ENCODE measurements at places on chromosomes 7 and 10.

DNA sequence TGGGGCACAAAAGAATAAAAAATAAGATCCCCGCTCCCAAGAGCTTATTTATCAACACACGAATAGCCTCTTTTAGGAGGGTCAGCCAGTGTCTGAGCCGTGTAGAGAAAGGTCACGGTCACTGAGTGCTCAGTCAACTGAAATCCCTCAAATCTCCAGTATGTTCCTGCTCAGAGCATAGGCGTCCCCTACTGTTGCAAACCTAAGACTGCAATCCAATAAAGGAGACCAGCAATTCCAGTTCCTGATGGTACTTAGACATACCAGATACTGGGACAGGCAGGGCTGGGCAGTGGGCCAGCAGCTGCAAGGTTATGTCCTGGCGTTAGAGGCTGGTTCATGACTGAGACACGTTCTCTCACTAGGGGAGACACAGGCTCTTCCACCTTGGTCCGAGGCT, 93.6 kb downstream of the CACNB2 start:
- DNase-seq, result no peak

DNA sequence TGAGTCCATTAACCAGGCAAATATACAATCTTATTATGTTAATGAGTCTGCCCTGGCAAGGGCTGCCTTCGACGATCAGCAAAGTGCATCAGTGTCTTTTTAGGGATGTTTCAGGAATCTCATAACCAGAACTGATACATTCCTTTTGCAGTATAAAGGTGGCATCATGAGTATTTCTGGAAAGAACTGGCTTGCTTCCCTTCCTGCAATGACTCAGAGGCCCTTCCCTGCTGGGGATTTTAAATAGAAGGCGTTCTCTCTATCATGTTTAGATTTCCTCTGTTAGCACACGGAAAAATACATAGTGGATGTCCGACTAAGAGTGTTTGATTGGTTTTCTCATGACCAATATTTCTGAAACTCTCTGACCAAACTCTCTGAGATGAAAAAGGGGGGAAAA, 1.8 kb downstream of the NPS start:
- DNase-seq, result no peak

DNA sequence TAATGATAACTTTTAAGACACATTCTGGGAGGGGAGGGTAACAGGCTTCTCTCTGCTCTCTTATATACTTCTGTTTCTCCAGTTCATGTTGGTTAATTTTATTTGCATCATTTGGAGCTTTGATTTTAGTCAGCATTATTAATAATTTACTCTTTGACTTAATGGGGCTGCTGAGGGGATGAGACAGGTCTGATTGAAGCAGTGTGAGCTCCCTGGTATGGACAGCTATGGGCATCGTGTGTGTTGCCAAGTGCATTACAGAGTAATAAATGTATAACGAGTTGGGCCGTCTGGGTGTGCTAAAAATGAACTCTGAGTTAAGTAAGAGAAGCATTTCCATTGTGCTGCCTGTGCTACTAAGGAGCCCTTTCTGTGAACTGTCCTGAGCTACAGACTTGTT, 31.7 kb upstream of the IKZF1 start:
- no peak for DNase-seq

DNA sequence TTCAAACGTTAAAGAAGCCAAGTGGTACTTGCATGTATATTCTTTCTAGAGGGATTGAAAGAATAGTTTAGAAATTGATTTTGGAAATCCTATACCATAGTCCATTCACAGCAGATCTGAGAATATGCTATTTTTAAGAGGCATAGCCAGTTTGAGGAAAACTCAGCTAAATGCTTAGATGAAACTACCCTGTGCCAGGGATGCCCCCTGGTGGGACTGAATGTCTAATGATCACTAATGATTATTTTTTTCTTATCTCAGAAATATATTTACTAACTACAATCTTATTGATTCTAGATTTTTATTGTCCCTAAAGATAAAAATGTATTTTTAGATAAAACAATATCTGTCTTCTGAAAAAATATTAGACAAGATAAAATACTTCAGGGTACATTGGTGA, 844.9 kb upstream of the PHF14 start:
- DNase-seq, result no peak

DNA sequence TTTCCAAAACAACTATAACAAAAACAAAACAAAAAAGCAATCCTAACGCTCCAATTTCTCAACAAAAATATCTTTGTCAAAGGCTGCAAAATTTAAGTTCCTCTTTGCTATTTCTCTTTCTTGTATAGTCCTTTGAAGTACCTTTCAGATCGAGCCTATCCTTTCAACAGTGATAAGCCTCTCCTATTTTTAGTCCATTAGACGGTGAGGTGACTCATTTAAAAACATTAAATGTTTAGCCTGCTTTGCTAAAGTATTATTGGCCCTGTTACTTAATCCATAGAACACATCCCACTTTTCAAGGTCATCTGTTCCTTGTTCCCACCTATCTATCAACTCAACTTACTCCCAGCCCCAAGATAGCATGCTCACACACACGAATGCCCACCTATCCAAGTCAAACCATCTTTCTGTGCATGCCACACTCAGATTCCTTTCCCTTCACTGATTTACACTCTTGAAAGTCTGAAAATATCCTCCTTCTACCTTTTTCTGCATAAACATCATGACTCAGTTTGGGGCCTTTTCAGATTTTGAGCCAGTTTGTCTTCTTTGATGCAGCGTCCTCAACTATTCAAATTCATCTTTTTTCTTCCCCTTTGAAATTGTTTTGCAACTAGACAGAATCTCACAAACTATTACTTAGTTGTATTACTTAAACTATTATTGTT, 224.9 kb upstream of the TMEM229A start:
- no peak for DNase-seq

- no peak for DNase-seq
These were observed 29.4 kb downstream of the AKR1B1 start for GRCh38 chr7:134429481-134429880.

- DNase-seq, result no peak
These were observed 47.9 kb upstream of the DOCK1 start for GRCh38 chr10:126857178-126857806.

DNA sequence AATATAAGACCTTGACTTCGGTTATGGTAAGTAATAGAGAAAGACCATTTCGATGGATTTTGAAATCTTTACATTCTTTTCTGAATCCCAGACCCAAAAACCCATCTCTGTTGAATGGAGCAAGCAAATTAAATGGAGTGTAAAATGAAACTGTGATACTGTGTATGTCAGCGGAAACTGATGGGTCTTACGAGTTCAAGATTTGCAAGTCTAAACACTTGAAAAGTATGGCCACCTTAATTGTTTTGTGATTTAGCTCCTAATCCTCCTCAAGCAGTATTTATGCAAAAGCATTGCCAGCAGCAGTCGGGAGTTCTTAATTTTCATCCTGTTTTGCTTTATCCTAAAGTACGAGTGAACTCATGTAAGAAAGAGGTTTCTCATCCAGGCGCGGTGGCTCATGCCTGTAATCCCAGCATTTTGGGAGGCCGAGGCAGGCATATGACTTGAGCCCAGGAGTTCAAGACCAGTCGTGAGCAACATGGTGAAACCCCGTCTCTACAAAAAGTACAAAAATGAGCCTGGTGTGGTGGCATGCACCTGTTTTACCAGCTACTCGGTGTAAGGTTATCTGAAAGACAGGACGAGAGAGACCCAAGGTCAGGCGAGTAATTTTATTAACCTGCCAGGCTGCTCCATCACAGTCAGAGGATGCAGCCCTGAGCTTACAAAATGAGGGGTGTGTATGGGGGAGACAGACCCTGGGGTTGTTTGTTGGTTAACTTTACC, 5.8 kb upstream of the DHTKD1 start:
- DNase-seq, result no peak

DNA sequence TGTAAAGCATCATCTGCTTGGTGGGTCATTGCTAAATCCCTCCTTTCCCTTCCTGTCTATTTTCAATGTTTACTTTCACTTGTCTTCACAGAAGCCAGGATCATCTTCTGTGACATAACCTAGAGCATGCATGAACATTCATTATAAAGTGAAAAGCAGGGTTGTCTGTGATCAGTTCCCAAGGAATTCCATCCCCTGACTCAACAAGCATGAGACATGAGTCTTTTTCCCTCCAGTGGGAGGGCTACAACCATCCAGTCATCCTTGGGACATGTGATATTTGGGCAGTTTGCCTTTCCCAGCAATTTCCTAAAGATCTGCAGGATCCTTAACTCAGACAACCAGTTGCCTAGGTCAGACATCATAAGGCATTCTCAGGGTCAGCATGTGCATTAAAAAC, 166.3 kb upstream of the TMEM196 start:
- DNase-seq, result no peak

DNA sequence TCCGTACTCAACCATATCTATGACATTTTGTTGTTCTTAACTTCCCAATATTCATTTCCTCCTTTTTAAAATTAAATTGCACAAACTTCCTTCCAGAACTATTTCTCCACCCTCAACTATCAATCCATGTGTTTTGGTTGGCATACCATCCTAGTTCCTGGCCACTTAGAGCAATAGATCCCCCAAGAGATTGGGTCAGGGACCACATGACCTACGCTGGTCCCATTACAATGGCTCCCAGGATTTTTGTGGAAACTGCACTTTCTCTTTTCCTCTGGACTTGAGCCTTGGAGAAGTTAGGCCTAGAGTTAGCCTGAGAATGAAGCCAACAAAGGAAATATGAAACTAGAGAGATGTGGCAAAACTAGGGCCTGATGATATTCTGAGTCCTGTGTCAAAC, 55.7 kb upstream of the CASD1 start:
- DNase-seq, result no peak

DNA sequence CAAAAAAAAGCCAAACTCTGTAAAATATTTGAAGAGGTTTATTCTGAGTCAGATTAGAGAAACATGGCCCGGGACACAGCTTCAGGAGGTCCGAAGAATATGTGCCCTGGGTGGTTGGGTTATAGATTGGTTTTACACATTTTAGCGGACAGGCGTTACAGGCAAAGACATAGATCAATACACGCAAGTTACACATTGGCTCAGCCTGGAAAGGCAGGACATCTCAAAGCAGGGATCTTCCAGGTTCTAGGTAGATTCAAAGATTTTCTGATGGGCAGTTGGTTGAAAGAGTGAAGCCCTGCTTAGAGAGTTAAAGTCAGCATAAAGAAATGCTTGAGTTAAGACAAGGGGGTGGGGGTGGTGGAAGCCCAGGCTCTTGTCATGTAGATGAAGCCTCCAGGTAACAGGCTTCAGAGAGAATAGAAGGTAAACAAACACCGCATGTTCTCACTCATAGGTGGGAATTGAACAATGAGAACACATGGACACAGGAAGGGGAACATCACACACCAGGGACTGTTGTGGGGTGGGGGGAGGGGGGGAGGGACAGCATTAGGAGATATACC, 464.3 kb upstream of the ADARB2 start:
- DNase-seq, result no peak

GRCh38 chr10:74825371-74826141, 844 bp upstream of the KAT6B start:
- peak; percentile 3 for DNase-seq

DNA sequence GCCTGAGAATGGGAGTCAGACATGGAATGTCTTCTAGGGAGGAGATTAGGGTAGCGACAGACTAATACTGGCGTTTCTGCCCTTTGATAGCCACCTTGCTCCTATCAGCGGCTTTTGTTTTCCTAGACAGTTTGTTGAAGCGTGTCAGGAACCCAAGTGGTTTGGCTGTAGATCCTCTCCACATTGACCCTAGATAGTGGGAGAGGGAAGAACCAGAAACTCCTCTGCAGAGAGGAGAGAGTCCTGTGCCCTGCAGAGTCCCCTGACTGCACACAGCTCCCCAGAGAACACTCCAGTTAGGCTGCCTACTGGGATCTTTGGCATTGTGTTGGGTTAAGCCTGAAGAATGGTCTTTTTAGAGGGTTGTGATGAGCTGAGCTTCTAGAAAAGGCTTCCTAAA, 2.4 kb downstream of the MEPCE start:
- no peak for DNase-seq

DNA sequence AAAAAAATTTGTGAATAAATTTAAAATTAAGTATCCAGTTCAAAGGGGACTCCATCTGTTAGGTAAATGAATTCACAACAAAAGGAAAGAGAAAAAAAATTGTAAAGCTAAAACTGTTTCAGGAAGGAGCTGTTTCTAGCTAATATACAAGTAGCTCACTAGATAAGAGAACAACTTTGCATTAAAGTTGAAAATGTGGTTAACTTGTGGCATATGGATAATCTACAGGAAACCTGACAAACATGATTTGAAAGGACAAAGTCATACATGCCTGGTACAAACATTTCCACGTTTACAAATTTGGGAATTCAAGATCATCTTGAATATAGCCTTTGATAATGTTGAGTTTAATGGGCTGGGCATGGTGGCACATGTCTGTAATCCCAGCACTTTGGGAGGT, 8.9 kb downstream of the NT5C3A start:
- DNase-seq, result no peak

DNA sequence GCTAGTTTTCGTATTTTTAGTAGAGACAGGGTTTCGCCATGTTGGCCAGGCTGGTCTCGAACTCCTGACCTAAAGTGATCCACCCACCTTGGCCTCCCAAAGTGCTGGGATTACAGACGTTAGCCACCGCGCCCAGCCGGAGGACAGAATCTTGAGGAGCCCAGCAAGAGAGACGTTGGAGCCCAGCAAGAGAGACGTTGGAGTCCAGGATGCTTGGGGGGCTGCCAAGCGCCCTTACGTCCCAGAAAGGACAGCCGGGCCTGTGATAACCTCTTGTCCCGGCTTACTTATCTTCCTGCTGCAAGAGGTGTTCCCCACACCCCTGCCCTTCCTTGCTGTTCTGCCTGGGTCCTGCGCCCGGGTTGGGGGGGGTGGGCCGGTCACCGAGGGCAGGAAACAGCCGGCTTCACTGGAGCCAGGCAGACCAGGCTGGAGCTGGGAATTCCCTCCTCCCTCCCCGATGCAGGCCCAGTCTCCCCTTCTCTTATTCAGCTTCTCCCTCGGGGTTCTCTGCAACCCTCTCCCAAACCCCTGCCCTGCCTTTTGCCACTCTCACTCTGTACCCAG, 1.9 kb upstream of the EPHB4 start:
- no peak for DNase-seq

- no peak for DNase-seq
These were observed 2.0 kb upstream of the SFTPA1 start for GRCh38 chr10:79608505-79609375.

- no peak for DNase-seq
These were observed 21.6 kb upstream of the ASL start for GRCh38 chr7:66054063-66054462.

GRCh38 chr7:55272328-55272727, 92.8 kb upstream of the LANCL2 start:
- DNase-seq, result no peak

- no peak for DNase-seq
These were observed 12.3 kb downstream of the DDC start for GRCh38 chr7:50552921-50553320.

GRCh38 chr10:31644931-31645633, 283.5 kb downstream of the ARHGAP12 start:
- DNase-seq, result no peak

- no peak for DNase-seq
These were observed 50.7 kb upstream of the RPA3 start for GRCh38 chr7:7768977-7769709.

Data from NCI-H187 (cell line).